ENCODE measurements at places on chromosomes 6 and 20.

DNA sequence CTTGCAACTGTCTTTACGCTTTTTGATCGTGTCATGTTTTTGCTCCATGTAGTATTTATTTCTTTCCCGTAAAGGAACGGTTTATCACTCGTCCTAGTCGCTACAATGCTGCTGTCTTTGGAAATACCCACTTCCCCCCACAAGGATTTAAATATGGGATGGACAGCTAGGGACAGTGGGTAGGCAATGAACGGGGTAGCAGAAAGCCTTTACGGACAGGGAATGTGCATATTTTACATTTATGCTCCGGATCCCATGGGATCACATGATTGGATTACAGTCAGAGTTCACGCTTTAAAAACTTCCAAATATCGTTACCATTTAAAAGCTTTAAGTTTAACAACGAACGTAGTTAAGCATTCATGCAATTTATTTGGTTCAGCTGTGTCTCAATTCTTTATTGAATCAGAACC, 1.2 kb downstream of the HIVEP1 start:
- no peak for DNase-seq

GRCh38 chr6:153117986-153118879, 12.8 kb downstream of the RGS17 start:
- no peak for DNase-seq

DNA sequence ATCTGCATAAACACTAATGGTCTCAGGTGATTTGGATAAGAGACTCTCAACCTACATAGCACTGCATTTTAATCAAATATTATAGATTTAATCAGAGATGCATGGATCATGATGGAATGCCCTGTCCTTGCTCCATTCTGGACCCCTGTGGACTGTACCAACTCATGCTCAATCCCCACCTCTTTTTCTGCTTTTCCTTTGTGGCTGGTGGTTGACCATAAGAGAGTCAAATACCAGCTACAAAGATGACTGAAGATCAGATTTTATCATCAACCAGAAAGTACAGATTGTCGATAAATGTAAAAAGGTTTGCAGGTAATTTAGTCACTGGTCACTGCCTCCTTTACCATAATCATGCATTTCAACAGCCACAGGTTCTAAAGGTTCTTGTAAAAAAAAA, 116.2 kb downstream of the ME1 start:
- no peak for DNase-seq

DNA sequence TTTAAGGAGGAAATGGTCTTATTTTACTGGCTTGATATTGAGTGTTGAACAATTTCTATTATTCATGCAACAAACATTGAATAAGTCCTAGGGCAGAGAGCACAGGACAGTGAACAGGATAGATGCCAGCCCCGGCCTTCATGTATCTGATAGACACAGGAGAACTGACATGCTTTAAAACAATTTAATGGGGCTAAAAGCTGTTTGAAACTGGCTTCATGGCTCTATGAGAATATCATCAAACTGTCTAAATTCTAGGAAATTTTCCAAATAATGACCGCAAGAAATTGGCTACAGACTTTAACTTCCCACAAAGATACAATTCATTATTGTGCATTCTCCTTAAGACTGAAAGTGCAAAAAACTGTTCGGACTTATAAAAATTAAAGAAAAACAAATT, 69.0 kb downstream of the ID4 start:
- no peak for DNase-seq

GRCh38 chr6:119501798-119502483, 152.4 kb upstream of the MAN1A1 start:
- DNase-seq, result no peak

- DNase-seq, result no peak
Observed at GRCh38 chr6:88698661-88699060, 264.8 kb downstream of the RNGTT start.
